ENCODE measurements at places on chromosomes 1 and 21. TPM values are rescaled to one million over a fixed set of nuclear protein-coding genes. Genes with fewer than 3 reads are reported as not detected.
A peak's percentile ranks its signal among the peaks of the same experiment; 100 is the strongest.

KPNA6 gene
- total RNA-seq, result 39.2 TPM

- DNase-seq, result no peak
Measured at GRCh38 chr1:26357121-26357602, 3.2 kb upstream of the CRYBG2 start.

DNA sequence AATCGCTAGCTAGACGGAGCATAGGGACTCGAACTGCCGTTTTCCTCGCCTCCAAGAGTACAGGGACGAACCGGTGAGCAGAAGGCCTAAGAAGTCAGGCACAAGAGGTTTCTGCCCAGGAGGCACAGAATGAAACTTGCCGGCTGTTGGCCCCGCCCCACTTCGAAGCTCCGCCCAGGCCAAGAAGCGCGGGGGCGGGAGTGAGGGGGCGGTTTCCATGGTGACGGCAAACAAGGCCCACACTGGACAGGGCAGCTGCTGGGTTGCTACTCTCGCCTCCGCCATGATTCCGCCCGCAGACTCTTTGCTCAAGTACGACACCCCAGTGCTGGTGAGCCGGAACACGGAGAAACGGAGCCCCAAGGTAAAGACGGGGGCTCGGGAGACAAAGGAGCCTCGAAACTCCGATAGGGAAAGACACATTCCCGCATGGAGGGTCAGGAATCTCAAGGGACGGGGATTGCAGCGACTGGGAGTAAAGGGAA is at the start of gene DNALI1:
Gene DNALI1, plus strand, starts transcription at position 229 of the 485 bp plus-strand sequence. Its CDS starts 55 bp downstream, at position 284.
- DNase-seq, result peak; percentile 96

GRCh38 chr1:19113697-19114092 is 96.4 kb downstream of the UBR4 start:
- no peak for DNase-seq

- DNase-seq, result no peak
Measured at GRCh38 chr1:209612646-209613399, 29.3 kb downstream of the CAMK1G start.

DNA sequence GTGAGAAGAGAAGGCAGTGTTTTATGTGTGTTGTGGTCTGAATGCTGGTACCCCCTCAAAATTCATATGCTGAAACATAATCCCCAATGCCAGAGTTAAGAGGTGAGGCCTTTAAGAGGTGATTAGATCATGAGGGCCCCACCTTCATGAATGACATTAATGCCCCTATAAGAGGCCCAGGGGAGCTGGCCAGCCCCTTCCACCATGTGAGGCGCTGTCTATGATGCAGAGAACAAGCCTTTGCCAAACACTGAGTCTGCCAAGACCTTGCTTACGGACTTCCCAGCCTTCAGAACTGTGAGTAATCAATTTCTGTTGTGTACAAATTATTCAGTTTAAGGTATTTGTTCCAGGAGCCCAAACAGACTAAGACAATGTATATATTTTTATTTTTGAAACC is 20.2 kb downstream of the CAPZB start:
- DNase-seq, result no peak

PRR9 gene
- not detected for total RNA-seq

GRCh38 chr1:107138166-107138565 is 2.7 kb upstream of the NTNG1 start:
- DNase-seq, result no peak

DNA sequence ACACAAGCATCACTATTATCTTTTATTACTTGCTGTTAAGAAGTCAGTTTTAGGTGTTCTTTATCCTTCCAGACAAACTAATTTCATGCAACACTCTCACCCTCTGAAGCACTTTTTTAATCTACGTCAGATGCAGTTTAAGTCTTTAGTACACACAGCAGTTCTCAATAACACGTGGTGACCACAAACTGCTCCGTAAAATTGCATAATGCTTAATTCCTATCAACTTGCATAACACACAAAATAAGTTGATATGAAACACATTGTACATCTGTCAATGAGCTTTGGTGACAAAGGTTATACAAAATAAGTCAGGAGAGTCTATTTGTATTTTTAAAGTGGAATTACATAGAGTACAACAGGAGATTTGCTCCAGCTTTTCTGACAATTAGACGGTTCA is 140.9 kb upstream of the ETS2 start:
- no peak for DNase-seq

PTPN7 gene
- 3.0 TPM for total RNA-seq

DNA sequence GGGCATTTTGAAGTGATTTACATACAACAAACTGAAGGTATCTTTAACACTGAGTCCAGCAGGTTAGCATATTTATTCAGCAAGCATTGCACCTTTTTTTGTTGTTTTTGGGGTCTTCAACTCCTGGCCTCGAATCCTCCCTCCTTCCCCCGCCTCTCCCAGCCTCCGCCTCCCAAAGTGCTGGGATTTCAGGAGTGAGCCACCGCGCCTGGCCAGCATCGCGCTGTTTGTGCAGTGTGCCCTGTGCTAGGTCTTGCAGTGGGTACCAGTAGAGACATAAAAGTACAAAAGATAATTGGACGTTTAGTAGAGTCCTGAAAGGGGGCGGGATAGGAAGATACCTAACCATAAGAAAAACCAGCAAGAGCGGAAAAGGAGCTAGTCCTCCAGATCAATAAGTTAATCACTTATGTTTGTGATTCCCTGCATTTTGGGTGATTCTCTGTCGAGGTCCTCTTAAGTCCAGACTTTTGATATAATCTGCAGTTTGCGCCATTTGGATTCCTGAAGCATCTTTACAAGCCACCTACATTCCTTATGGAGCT is 111.8 kb downstream of the OSBPL9 start:
- no peak for DNase-seq

SYF2 gene
- total RNA-seq, result 72.4 TPM

- DNase-seq, result no peak
Measured at GRCh38 chr1:24984800-24985522, 54.9 kb upstream of the RUNX3 start.

DNA sequence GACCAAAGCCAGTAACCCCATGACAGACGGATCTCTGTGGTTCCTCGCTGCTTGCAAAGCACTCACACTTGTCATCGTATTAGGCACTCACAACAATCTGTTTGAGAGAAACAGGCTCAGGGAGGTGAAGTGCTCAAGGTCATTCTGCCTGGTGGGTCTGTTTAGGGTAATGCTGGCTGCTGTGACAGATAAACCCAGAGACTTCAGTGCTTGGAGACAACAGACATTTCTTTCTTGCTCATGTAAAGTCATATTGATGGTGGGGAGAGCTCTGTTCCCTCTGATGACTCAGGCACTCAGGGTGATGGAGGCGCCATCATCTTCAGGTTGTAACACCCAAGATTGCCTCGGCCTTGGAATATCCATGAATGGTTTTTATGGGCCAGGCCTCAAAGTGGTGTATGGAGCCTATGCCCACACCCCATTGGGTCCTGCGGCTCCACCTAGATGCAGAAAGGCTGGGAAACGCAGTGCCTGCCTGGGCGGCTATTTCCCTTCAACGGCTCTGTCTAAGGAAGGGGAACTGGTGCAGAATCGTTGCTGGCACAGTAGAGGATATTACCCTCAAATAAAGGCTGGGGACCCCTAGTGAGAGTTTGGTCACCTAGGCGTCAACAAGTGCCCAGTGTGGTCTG is 71.6 kb upstream of the SELENON start:
- peak; percentile 40 for DNase-seq

GRCh38 chr1:148264374-148265276 is 112.5 kb upstream of the NBPF11 start:
- DNase-seq, result no peak

BRWD1 gene
- 62.6 TPM for total RNA-seq

KRTAP6-1 gene
- not detected for total RNA-seq

- DNase-seq, result no peak
Measured at GRCh38 chr1:236808564-236809130, 13.6 kb downstream of the MTR start.

ZSWIM5 gene
- total RNA-seq, result 3.3 TPM

All from sigmoid colon (tissue), 7 donors.